ENCODE measurements at places on chromosomes 5 and 9.

DNA sequence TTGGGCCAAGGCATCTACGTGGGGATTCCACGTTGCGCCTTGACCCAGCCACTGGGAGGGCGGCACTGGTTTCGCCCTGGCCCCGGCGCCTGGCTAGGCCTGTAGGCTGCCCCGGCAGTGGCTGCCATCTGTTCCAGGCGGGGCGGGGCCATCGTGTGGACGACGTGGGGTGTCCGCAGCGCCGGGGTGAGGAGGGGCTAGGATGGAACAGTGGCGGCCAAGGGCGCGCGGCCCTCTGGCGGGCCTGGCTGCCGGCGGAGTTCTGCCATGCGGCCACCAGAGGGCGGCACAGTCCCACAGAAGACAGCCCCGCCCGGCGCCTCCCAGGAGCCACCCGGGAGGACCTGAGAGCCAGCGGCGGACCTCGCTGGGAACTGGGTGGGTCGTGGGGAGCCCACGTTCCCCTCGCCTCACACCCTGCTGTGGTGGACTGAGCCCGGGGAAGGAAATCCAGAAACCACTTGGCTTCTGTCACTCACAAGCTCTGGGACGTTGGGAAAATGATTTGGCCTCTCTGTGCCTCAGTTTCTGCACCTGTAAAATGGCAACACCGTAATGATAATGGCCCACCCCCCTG is 22.6 kb upstream of the RAPGEF1 start:
- peak; percentile 95 for DNase-seq

GRCh38 chr9:124286292-124286931 is 28.7 kb downstream of the NEK6 start:
- no peak for DNase-seq

DNA sequence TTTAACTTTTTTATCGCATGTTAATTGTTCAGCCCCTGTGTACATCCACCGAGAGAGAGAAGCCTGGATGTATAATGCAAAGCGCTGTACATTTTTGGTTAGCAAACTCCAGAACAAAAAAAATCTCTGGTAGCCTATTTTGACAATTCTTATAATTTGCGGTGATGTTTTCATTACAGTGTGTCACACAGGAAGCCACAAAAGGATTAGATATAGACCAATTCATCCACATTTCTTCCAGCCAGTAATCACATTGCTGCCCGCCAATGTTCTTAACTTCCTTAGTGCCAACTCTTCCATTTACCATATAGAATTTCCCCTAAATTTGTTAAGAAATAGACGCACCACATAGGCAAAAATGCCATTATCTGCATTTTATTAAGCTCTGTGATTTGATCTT is 435.6 kb downstream of the EFNA5 start:
- no peak for DNase-seq

- DNase-seq = no peak
These were observed 42.9 kb downstream of the ZCCHC7 start for GRCh38 chr9:37163299-37163698.

DNA sequence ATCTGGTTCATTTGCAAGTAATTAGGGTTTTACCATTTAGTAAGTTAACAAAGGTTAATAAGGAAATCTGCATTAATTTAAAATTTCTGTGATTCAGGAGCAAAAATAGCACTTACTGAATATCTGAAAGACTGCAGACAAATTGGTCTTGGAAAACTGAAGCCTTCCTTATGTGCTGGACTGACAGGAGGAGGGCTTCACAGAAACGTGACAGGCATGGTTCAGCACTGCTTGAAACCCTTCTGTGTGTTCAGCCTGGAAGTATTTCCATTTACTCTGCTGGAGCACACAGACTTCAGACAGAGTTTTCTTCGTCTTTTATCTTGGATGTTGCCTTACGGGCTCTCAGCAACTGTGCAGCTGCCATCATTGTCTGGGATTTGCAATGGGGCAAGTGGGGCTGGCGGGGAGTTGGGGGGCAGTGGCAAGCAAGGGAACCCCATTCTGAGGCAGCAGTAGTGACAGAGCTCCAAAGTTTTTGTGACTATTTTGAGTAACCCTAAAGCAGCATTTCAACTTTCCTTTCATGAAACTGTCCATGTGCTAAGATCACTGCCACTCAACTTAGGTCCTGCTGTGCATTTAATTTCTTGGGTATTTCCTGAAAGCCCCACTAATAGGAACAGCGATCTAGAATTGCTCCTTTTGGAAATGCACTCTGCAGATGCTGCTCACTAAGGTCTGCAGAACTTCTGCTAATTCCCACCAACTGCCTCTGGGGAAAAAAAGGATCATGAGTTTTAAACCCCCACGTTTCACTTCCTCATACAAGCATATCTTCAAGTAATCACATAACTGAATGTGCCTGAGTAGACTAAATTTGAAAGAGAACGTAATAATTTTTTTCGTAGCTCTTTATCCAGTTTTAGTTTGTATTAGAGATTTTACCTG is 56.6 kb downstream of the KCNN2 start:
- peak; percentile 9 for DNase-seq

- DNase-seq = peak; percentile 46
These were observed 950 bp downstream of the RGMB start for GRCh38 chr5:98774192-98775033.

DNA sequence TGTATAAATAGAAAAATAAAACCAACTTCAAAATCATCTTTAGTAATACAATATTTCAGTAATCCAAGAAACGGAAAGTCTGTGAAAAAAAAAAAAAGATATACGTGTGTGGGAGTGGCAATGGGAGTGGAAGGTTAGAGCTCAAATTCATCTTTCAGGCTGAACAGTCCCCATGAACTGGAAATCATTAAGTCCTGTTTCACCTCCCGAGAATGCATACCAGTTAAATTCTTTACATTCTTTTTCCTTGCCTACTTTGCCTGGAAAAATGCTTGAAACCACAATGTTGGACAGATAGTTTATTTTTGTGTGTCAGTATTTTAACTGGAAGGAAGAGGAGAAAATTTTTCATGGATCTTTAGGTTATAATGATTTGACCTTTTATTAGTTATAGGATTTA is 166.8 kb downstream of the MUSK start:
- DNase-seq = no peak

DNA sequence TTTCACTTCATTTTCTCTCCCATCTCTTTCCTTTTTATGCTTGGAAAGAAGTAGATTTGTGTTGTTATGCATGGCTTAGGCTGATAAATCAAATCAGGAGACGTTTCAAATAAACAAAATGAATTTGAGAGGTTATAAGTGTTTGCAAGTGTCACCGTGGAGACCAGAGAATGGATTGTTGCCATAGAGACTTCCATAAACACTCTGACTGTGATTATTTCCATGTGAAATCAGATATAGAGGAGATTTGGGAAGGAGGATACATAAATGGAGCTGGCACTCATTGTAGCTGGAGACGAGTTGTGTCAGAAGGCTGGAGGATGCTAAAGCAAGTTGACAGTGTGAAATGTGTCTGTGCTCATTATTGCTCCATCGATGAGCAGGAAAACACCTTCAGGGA is 84.2 kb upstream of the PCSK1 start:
- no peak for DNase-seq

DNA sequence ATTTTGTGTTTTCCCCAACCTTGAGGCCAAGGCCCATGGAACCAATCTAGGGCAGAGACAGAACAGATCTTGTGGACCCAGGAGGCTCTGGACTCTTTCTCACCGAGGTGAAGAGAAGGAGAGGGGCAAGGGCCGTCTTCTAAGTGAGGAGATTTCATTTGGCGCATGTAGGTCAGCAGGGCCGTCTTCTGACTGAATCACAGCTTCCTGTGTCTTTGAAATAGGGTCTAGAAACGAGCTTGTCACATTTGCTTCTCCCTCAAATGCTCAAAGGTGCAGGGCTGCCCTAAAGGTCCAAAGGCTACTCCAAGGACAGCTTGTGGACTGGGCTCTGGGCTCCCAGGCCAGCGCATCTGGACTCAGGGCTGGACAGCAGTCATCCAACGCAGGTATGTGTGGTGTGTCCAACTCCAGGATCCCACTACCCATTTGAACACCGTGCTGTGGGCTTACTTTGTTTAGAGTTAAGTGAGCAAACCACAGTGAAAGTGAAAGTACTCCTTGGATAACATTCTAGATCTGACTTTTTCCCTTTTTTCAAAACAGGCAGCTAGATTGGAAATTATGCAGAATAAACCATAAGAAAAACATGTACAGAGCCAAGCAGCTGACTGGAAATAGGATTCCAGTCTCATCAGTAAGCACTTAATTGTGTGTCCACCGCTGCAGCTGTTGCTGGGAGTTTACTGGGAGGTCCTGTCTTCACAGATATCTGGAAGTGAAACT is 357.0 kb downstream of the GADD45G start:
- DNase-seq = no peak

DNA sequence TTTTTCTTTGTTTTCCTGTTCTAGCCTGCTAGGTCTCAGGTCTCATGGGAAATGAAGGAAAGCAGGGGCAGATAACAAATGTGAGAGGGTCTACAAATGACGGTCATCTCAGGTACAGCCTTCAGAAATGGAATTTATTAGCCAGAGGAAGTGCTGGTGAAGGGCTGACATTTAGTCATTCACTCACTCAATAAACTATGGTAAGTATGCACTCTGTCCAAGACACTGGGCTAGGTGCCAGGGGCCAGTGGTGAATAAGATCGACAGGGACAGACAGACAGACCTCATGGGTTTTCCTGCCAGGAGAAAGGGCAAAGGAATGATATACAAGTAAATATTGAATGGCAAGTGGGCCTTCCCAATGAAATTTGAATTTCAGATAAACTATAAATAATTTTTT is 6.3 kb downstream of the PDE6A start:
- no peak for DNase-seq

- no peak for DNase-seq
These were observed 62.1 kb downstream of the PDE4D start for GRCh38 chr5:59831326-59832010.

DNA sequence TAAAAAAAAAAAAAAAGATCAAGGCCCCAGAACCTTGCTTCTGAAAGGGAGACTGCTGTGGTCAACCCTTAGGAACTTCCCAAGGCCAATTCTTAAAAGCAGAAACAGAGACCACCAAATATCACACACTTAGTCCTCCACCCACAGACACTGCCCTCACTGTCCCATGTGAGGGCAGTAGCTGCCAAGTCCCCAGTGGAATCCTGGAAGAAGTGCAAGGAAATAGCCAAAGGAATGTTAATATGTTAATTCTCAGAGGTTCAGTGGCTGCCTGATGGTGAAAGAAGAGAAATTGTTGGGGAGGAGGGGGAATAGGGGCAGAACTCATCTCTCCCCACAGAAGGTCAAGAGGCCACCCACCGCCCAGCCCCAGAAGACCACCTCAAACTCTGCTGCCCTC is 23.1 kb downstream of the FSTL4 start:
- no peak for DNase-seq

DNA sequence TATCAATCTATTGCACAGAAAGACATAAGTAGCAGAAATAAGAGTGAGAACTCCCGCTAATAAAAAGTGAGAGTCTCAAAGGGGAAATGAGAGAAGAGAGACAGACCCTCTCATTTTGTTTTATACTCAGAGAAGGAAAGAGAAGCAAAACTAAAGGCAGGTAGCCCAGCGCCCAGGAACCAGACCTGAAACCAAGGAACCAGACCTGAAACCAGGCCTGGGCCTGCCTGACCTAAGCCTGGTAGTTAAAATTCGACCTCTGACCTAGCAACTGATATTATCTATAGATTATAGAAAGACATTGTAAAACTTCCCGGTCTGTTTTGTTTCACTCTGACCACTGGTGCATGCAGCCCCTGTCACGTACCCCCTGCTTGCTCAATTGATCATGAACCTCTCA is 134.5 kb upstream of the SEMA6A start:
- DNase-seq = no peak

DNA sequence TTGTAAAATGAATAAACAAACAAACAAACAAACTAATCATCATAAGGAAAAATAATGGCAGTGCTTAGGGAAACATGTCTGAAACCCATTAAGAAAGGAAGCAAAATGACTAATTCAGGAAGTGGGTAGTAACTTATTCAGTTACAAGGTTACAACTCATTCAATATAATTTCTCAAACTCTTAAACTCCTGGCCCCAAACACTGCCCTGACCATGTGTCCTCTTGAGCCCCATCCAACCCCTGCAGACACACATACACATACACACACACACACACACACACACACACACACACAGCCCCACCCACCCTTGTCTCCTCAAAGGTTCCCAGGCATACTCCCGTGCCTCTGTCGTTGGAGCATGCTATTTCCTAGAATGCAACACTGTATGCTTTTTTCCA is 193.9 kb downstream of the SEC61B start:
- no peak for DNase-seq

- DNase-seq = no peak
These were observed 146.1 kb downstream of the TMEM167A start for GRCh38 chr5:82931110-82931509.

- no peak for DNase-seq
These were observed 11.5 kb downstream of the WNT8A start for GRCh38 chr5:138095100-138095907.

DNA sequence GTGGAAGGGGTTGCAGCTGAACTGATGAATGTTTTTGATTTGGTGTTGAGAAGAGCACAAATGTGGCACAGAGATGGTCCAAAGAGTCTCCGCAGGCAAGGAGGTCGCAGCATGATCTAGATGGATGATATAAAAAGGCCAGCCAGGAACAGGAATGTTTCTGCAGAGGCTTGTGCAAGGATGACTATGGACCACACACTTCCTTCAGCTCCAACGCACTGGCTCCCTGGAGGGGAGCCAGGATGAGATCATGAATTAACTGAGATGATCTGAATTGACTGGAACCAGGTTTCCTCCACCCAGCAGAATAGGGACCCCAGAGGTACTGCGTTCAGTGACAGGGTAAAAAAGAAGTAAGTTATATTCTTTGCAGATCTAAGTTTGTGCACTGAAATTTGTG is 89.0 kb downstream of the ARSB start:
- DNase-seq = no peak

- DNase-seq = no peak
These were observed 561 bp downstream of the SEC61B start for GRCh38 chr9:99222416-99223270.

DNA sequence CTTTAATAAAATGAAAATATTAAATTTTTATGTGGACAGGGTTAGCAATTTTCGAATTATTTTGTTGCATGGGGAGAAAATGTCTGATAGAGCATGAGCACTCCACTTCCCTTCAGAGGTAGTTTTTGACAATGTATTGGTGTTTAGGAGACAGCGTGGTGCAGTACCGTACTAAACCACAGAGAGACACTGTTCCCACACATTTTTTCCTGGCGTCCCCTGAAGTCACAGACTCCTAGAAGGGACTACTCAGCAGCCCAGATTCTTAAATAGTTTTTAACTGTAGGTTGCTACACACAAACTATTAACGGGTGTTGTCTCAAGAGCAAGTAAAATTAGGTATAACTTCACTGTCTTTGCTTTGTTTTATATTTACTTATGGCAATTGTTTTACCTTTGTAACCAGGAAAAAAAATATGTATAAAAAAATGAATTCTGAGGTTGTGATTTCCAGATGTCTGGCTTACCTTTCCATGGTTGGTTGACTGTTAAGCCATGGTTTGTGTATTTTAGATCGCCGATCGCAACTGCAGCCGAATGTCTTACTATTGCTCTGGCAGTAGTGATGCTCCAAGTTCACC is 171.2 kb downstream of the DOCK8 start:
- peak; percentile 27 for DNase-seq

GRCh38 chr9:13665418-13666066 is 386.1 kb upstream of the MPDZ start:
- DNase-seq = no peak

- DNase-seq = no peak
These were observed 200.1 kb downstream of the NSG2 start for GRCh38 chr5:174245516-174246075.

- DNase-seq = no peak
These were observed 178.9 kb downstream of the GABBR2 start for GRCh38 chr9:98529841-98530240.
